ENCODE measurements at places on chromosomes 2 and 18. TPM values are rescaled to one million over a fixed set of nuclear protein-coding genes. Genes with fewer than 3 reads are reported as not detected.

GRCh38 chr2:239238839-239239606 lies 161.8 kb downstream of the HDAC4 start:
- peaks cover 4% of the 10 kb centered on the region for H3K36me3 ChIP-seq
- no peak overlapping the region for H3K27ac ChIP-seq
- H3K4me1 ChIP-seq = peaks cover 25% of the 10 kb centered on the region

GRCh38 chr2:38526195-38526594 lies 76.5 kb downstream of the HNRNPLL start:
- no peaks in the 10 kb centered on the region for H3K36me3 ChIP-seq
- H3K27me3 ChIP-seq = peaks cover 12% of the 10 kb centered on the region

- H3K4me3 ChIP-seq = no peak overlapping the region
- no peaks in the 10 kb centered on the region for H3K4me1 ChIP-seq
- no peak overlapping the region for H3K27ac ChIP-seq
- DNase-seq = no peak
Observed at GRCh38 chr18:70781860-70782453, 493.1 kb downstream of the SOCS6 start.

GRCh38 chr2:8545695-8546611 lies 135.9 kb upstream of the ID2 start:
- H3K27me3 ChIP-seq = no peaks in the 10 kb centered on the region
- peak overlapping the region; percentile 87 for H3K27ac ChIP-seq
- DNase-seq = no peak
- peaks cover 65% of the 10 kb centered on the region for H3K4me1 ChIP-seq

- DNase-seq = no peak
- no peaks in the 10 kb centered on the region for H3K36me3 ChIP-seq
- no peak overlapping the region for H3K4me3 ChIP-seq
- no peak overlapping the region for H3K27ac ChIP-seq
- peaks cover 13% of the 10 kb centered on the region for H3K27me3 ChIP-seq
- no peaks in the 10 kb centered on the region for H3K4me1 ChIP-seq
Observed at GRCh38 chr2:56184500-56185011, 766 bp downstream of the CCDC85A start.

GRCh38 chr2:108575132-108575966 lies 41.1 kb downstream of the LIMS1 start:
- H3K27ac ChIP-seq = no peak overlapping the region
- H3K4me1 ChIP-seq = no peaks in the 10 kb centered on the region
- DNase-seq = no peak

DNA sequence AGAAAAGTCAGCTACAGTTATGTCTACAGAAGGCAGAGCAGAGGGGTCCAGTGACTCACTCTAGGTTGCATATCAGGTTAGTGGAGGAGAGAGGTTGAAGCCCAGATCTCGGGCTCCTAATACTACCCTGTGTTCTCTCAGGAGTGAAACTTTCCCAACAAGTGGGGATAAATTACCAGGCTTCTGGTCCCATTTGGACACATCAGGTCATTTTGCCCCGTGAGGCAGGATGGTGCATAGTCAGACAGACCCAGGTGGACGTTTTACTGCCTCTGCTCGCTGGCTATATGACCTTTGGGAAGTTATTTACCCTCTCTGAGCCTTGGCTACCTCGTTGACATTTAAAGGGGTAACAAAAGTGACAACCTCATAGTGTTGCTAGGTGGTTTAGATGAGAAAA lies 128.0 kb upstream of the REV1 start:
- H3K27me3 ChIP-seq = no peaks in the 10 kb centered on the region
- no peak overlapping the region for H3K4me3 ChIP-seq

- H3K36me3 ChIP-seq = no peaks in the 10 kb centered on the region
- H3K27ac ChIP-seq = no peak overlapping the region
- H3K4me3 ChIP-seq = no peak overlapping the region
- H3K4me1 ChIP-seq = no peaks in the 10 kb centered on the region
- no peaks in the 10 kb centered on the region for H3K27me3 ChIP-seq
- no peak for DNase-seq
Observed at GRCh38 chr2:86283411-86284030, 53.9 kb downstream of the REEP1 start.

DNA sequence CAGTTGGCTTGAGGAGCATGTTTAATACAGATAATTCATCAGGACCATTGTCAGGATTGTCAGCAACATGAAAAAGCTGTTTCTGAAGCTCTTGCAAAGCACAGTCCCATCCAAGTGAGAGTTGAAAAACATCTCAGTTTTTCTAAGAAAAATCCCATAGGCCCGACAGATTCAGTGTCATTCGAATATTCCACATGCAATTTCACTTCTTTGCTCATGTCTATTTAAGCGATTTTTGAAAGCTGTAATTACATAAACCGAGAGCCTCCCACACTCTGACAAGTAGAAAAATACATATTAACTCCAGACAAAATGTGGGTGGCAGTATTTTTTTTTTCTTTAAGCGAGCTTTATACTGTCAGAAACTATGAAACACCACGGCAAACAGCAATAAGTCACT lies 134.7 kb upstream of the GALNT5 start:
- H3K27me3 ChIP-seq = no peaks in the 10 kb centered on the region
- no peaks in the 10 kb centered on the region for H3K4me1 ChIP-seq
- no peak overlapping the region for H3K4me3 ChIP-seq
- no peak overlapping the region for H3K27ac ChIP-seq
- DNase-seq = no peak

GRCh38 chr2:579351-579886 lies 97.8 kb downstream of the TMEM18 start:
- no peaks in the 10 kb centered on the region for H3K36me3 ChIP-seq
- H3K4me1 ChIP-seq = no peaks in the 10 kb centered on the region
- no peak for DNase-seq
- no peaks in the 10 kb centered on the region for H3K27me3 ChIP-seq

DNA sequence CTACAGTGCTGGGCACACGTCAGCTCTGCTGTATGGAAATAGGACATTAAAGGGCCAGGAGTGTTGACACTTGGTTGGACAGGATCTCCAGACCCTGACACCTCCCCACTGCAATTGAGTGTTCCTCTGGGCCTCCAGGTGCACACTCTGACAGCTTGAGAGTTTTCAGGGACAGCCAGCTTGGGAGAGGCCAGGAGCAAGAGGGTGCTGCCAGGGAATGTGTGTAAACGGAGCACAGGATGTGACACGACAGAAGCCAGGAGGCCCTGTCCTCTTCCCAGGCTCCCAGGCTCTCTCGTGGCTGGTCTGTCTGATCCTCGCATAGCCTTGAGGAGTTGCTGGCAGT lies 318.1 kb upstream of the HS6ST1 start:
- no peak overlapping the region for H3K27ac ChIP-seq
- H3K36me3 ChIP-seq = no peaks in the 10 kb centered on the region
- H3K4me1 ChIP-seq = no peaks in the 10 kb centered on the region
- H3K27me3 ChIP-seq = no peaks in the 10 kb centered on the region

DNA sequence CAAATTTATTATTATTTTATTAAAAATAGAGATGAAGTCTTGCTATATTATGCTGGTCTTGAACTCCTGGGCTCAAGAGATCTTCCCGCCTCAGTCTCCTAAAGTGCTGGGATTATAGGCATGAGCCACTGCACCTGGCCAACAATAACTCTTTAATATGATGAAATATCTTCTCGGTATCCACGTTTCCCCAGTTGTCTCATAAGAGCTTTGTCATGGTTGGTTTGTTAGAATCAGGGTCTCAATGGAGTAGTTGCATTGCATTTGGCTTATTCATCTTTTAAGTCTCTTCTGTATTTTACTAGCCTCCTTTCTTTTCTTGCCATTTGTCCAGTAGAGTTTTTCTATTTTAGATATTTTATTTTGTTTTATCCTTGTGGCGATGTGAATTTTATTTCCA lies 32.7 kb upstream of the DLX2 start:
- no peaks in the 10 kb centered on the region for H3K27me3 ChIP-seq
- H3K4me1 ChIP-seq = no peaks in the 10 kb centered on the region
- no peaks in the 10 kb centered on the region for H3K36me3 ChIP-seq
- H3K27ac ChIP-seq = no peak overlapping the region

DNA sequence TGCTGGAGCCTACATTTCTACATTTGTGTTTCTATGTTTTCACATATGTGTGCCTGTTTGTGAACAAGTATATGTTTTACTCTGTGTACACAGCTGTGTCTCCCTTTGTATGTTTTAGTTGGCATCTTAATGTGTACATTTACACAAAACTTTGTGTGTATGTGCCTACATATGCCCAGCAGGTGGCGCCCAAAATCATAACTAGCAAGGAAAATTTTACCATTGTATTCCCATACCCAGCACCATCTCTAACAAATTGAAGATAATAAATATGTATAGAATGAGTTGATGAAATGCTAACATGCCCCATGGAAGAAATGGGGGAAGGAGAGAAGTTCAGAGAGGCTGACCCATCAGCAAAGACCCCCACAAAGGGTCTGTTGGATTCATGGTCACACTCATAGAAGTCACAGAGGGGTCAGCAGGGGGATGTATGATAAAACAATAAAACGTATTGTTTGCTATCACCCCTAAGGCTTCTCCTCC lies 48.1 kb downstream of the PKDCC start:
- DNase-seq = peak; percentile 68
- no peaks in the 10 kb centered on the region for H3K36me3 ChIP-seq
- no peak overlapping the region for H3K27ac ChIP-seq
- H3K4me3 ChIP-seq = no peak overlapping the region

- DNase-seq = no peak
- no peaks in the 10 kb centered on the region for H3K4me1 ChIP-seq
- no peak overlapping the region for H3K4me3 ChIP-seq
Observed at GRCh38 chr18:7329016-7329415, 98.1 kb downstream of the LRRC30 start.

- H3K36me3 ChIP-seq = no peaks in the 10 kb centered on the region
- H3K27ac ChIP-seq = no peak overlapping the region
- DNase-seq = no peak
- peaks cover 6% of the 10 kb centered on the region for H3K27me3 ChIP-seq
- no peaks in the 10 kb centered on the region for H3K4me1 ChIP-seq
Observed at GRCh38 chr2:19819097-19820065, 82.4 kb downstream of the TTC32 start.

GRCh38 chr2:209425471-209426071 lies 1.7 kb downstream of the MAP2 start:
- DNase-seq = peak; percentile 6
- peaks cover 8% of the 10 kb centered on the region for H3K27me3 ChIP-seq
- no peaks in the 10 kb centered on the region for H3K36me3 ChIP-seq
- peaks cover 14% of the 10 kb centered on the region for H3K4me1 ChIP-seq

- DNase-seq = no peak
- no peaks in the 10 kb centered on the region for H3K4me1 ChIP-seq
- no peak overlapping the region for H3K4me3 ChIP-seq
- H3K36me3 ChIP-seq = no peaks in the 10 kb centered on the region
Observed at GRCh38 chr2:40364151-40364874, 87.6 kb downstream of the SLC8A1 start.

DNA sequence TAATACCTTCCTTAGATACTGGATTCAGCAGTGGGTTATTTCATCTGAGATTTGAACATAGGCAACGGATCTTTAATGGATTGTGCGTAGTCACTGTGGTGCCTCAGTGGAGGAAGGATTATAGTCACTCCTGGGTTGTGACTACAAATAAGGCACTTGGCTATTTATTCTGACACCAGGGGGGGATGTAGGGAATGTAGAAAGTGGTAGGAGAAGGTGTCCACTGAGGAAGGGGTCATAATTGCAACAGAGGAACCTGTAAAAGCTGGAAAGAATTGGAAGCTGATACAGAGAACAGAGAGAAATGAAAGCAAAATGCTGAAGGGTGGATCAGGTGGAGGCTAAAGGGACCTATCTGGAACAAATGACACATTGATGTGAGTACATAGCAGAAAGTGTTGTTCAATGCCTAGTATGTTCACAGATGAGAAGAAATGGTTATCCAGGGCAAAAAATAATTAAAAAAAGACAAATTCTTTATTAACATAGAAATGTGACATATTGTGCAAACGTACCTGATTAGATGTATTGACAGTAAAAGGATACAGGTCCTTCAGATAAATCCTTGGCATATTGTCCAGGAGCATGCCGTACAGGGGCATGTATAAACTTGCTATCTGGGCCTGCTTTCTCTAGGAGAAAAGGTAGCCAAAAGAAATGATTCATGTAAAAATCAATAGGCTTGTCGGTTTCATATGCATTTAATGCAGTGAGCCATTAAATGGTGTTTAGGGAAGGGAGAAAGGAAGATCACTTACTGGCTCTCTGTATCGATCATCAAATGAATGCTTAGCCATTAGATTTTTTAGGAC lies 91.2 kb upstream of the CCDC195 start:
- H3K27ac ChIP-seq = no peak overlapping the region
- no peak for DNase-seq
- no peaks in the 10 kb centered on the region for H3K27me3 ChIP-seq
- H3K36me3 ChIP-seq = peaks cover 71% of the 10 kb centered on the region
- no peaks in the 10 kb centered on the region for H3K4me1 ChIP-seq

DNA sequence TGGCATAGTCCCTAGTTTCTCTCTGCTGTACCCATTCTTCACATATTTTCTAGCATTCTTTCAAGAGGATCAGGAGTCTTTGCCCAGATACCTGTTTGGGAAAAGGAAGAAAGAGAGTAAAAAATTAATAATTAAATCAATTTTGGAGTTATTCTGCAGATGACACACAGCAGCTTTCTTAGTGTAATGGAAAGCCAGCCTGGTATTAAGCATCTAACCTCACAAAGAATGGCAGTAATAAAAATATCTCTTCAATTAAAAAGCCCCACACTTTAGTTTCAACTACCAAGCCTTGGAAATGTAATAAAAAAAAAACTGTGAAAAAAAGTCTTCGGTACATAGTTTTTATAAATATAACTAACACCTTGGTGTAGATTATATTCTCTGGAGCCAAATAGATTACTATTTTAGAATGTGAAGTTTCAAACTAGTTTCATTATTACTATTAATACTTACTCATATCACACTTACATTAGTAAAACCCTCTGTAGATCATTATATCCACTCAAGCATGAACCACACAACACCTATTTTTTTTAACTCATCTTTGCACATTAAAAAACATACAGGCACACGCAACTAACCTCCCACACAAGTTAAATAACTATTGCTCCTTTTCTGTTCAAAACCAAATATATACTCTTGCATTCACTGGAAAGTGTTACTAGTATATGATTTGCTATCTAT lies 90.9 kb downstream of the GPD2 start:
- H3K27ac ChIP-seq = no peak overlapping the region
- H3K4me1 ChIP-seq = no peaks in the 10 kb centered on the region
- no peak for DNase-seq
- no peaks in the 10 kb centered on the region for H3K27me3 ChIP-seq
- no peaks in the 10 kb centered on the region for H3K36me3 ChIP-seq

- H3K27ac ChIP-seq = no peak overlapping the region
- peaks cover 4% of the 10 kb centered on the region for H3K4me1 ChIP-seq
- H3K36me3 ChIP-seq = no peaks in the 10 kb centered on the region
Observed at GRCh38 chr18:58953627-58954026, 89.0 kb downstream of the ZNF532 start.

Gene TMEM37
- not detected for total RNA-seq

Gene G6PC2
- total RNA-seq = not detected

Gene ANKRD30B
- total RNA-seq = not detected

Gene ALS2
- 19.1 TPM for total RNA-seq

Gene HEATR5B
- total RNA-seq = 31.1 TPM

Gene NPHP1
- total RNA-seq = 0.30 TPM

Gene RELCH
- total RNA-seq = 63.9 TPM

Gene LIMS4
- total RNA-seq = 0.48 TPM

Gene CCT4
- 84.5 TPM for total RNA-seq

Gene SEMA4C
- total RNA-seq = 78.1 TPM

Gene GREB1L
- total RNA-seq = not detected

Gene CFAP65
- not detected for total RNA-seq

Gene HOXD10
- not detected for total RNA-seq

Gene ZEB2
- 1,143 TPM for total RNA-seq

All from natural killer cell (primary cell).